ENCODE measurements at places on chromosomes 1 and 21.

DNA sequence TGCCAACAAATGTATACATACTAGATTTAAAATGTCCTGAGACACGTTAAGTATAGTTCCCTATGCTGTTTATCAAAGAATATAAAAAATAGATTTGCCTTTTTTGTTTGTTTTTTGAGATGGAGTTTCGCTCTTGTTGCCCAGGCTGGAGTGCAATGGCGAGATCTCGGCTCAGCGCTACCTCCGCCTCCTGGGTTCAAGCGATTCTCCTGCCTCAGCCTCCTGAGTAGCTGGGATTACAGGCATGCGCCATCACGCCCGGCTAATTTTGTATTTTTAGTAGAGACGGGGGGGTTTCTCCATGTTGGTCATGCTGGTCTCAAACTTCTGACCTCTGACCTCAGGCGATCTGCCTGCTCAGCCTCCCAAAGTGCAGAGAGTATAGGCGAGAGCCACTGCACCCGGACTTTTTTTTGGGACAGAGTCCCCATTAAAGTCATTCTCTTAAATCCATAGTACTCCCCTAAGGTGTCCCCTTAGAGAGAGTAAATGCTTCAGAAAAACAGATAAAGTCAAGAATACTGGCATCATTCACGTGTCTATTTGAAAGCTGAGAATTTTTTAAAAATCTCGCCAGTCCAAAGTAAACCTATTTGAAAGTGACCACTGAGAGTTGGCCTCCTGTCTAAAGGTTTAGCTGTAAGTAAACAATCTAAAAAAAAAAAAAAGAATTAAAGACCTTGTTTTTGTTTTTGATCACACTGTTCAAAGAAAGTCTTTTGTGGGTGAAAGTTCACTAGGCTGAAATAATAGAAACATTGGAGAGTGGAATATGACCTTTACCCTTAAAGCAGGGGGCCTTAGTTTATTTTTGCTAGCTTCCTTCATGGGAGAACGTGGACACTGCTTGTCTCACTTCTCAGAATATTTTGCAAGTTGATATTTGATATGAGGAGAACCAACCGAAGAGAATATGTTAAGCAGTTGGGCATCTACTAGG, 48.0 kb upstream of the SLC16A1 start:
- DNase-seq, result no peak

DNA sequence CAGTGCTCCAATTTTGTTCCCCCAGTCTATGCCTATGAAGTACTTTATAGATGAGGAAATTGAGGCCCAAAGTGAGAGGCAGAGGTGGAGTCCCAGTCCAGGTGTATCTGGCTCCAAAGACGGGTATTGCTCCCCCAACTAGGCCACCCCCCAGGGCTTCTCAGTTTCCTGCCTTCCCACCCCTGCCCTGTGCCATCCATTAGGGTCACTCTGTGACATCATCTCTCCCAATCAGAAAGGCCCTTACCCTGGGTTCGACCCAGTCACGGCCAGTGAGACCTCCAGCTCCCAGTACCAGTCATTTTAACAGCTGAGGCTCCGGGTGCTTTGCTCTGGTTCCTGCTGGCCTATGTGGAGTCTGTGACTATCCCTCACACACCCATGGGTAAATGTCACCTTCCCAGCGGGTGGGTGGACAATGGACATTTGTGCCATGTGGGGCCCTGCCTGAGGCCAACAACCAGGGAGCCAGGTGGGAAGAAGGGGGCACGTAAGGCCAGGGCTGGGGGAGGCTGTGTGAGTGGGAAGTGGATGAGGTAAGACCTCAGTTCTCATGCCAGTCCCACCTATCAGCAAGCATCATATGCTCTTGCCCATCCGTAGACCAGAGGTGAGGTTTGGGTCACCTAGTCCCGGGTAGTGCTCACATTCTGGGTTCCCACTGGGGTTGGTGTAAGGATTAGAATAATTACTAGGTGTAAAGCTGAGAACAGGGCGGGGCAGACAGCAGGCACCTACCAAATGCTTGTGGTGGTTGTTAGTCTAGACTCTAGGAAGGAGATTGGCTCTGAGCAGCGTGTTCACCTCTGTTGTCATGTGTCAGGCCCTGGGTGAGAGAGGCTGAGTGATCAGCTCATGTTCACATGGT, 685.9 kb downstream of the MATN1 start:
- DNase-seq, result no peak

GRCh38 chr1:109514846-109515245, 5.3 kb upstream of the AMIGO1 start:
- no peak for DNase-seq

DNA sequence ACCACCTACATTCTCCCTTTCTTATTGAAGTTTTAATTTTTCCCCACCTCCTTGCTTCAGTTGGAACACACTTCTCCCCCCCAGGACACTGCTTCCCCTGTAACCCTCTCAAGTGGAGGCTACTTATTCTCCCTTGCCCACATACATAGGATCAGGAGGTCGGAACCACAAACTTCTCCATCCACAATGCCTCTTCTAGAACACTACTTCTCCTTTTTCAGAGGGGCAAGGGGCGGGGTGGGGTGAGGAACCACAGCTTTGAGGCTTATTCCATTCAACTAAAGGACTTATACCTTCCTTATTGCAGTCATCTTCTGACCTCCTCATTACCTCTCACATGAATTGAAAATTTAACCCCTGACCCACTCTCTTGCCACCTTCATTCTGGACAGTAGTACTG, 81.3 kb downstream of the NEK7 start:
- no peak for DNase-seq

DNA sequence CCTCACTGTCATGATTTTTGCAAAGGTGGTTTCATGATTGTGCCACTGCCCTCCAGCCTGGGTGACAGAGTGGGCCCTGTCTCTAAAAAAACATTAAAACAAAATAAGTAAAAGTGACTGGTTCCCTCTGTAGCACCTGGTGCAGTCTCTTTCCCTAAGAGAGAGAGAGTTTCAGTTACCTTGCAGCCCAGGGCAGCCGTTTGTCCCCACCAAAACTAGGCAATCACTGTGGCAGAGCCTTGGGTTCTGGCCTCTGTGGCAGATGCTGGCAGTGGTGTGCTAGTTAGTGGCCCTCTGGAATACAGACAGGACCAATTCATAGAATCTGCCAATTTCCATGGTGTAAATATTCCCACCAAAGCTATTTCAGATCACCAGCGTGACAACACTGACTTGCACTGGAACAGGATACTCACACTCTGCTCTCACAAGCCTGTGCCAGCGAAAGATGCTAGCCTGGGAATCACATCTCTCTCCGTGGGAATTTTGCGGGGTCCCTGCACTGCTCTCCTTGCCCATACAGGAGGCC, 108.7 kb downstream of the TLR5 start:
- DNase-seq, result no peak

DNA sequence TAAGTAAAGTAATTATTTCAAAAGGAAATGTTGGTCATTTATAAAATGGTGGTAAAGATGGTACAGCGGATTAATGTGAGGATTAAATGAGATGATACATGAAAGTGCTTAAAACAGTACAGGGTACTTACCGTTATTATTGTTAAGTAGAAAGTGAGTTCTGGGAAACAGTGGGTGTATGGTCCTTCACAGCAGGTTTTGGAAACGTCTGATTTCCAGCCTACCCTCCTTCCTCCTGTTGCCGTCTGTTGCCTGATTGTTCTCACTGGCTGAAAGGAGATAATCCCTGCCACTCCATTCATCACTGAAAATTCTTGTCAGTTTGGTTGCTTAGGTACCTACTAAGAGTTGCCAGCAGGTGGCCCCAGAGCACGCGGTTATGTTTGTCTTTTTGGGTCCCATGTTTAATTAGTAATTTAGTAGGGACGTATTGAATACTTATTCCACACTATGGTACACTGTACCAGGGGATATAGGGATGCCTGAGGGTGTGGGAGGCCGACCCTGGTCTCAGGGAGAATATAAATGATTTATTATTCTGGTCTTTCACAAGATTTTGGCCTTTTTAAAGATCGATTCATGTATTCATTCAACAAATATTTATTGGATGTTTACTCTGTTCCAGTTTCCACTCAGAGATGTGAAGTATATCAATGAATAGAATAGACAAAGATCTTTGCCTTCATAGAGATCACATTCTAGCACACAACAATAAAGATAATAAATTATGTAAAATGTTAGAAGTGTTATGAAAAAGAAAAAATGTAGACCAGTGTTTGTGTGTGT, 30.8 kb upstream of the RPTN start:
- DNase-seq, result peak; percentile 57

- DNase-seq, result no peak
These were observed 103.3 kb downstream of the RABGAP1L start for GRCh38 chr1:174262349-174263241.

GRCh38 chr1:87077959-87078639, 163.7 kb downstream of the HS2ST1 start:
- no peak for DNase-seq

GRCh38 chr21:45347048-45347711, 57.8 kb upstream of the COL18A1 start:
- DNase-seq, result no peak

- DNase-seq, result peak; percentile 3
These were observed 33.0 kb downstream of the EPHA2 start for GRCh38 chr1:16122916-16123315.

GRCh38 chr1:15852036-15852827, 4.7 kb downstream of the SPEN start:
- DNase-seq, result no peak

DNA sequence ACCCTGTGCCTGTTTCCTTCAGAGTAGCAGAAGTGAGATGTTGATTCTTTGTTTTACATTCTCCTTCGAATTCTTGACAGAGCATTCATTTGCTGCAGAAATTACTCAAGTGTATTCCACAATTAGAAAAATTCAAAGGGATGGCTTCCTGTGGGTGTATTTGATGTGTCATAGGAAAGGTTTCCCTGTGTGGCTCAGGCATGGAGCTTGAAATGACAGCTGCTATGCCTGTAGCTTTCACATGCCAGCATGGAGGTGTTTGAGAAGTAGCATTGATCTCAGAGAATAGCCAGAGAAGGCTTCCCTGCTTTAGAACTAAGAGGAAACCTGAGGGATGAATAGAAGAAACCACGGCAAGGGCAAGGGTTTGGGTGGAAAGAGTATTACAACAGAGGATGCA, 317.2 kb upstream of the DEPDC1 start:
- no peak for DNase-seq

DNA sequence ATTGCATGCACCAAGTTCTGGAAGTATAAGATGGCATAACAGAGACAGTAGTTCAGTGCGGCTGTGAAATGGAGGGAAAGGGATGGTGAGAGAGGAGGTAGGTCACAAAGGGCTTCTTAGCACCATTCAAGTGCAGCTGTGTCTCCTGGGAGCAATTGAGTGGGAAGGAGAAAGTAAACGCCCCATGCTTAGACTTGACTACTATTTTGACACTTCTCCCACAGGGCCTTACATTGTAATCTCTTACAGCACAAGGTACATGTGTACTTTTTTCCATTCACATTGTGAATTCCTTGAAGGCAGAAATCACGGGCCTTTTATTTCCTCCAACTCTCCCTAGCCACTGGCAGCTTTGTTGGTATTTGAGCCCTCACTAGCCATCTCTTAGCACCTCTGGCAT, 239.6 kb upstream of the FOXD3 start:
- DNase-seq, result no peak

DNA sequence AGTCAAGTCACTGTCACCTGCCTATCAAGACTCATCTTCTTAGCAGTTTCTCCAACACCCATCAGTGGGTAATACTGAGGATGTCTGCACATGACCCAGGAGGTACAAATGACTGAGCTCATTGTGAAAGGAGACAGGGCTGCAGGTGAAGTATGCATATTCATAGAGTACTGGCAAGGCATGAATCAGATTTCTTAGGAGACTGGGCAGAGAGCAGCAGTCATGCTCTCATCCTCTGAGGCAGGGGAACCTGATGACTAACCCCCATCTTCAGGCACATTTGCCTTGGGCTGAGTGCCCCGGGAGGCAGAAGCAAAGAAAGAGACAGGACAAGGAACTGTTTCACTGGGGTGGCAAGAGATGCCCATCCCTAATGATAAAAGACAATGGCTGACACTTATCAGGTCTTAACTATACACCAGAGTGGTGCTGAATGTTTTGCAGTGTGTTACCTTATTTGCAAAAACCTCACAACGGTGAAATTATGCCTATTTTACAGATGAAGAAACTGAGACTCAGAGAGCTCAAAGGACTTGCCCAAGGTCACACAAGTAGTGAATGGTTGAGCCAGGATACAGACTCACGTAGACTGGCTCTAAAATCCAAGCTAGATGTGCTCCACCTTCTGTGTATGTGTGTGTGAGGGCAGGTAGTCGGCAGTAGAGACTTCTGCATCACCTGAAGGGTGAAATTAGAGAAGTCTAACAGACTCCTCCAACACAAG, 9.2 kb upstream of the GRHL3 start:
- no peak for DNase-seq

- DNase-seq, result no peak
These were observed 71.7 kb upstream of the TNFSF18 start for GRCh38 chr1:173122344-173122935.

GRCh38 chr1:205061665-205062069, 18.7 kb downstream of the CNTN2 start:
- DNase-seq, result peak; percentile 68

GRCh38 chr1:11272544-11272831, 510 bp upstream of the UBIAD1 start:
- DNase-seq, result no peak

- DNase-seq, result no peak
These were observed 10.3 kb downstream of the ACTRT2 start for GRCh38 chr1:3031401-3032221.

GRCh38 chr21:19609611-19610010, 1206.0 kb upstream of the TMPRSS15 start:
- no peak for DNase-seq

DNA sequence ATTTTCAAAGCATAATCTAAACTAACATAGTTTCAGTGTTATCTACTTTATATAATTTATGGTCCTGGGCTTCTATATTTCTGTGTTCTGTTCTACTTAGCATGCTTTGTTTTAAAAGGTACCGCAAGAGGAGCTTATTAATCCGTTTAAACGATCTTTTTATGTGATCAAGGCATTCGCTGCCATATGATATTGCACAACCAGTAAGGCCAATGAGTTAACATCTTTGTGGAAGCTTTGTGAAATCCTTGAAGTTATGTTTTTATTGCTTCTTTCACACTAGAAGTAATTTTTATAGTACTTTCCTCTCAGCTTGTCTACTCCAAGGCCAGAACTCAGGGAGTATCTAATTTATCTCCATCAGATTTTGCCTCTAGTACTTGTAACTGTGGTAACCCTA, 8.9 kb downstream of the LRRC8C start:
- no peak for DNase-seq

GRCh38 chr1:234719454-234720251, 109.7 kb upstream of the IRF2BP2 start:
- no peak for DNase-seq

GRCh38 chr1:147541672-147542568, 619 bp downstream of the BCL9 start:
- DNase-seq, result no peak

DNA sequence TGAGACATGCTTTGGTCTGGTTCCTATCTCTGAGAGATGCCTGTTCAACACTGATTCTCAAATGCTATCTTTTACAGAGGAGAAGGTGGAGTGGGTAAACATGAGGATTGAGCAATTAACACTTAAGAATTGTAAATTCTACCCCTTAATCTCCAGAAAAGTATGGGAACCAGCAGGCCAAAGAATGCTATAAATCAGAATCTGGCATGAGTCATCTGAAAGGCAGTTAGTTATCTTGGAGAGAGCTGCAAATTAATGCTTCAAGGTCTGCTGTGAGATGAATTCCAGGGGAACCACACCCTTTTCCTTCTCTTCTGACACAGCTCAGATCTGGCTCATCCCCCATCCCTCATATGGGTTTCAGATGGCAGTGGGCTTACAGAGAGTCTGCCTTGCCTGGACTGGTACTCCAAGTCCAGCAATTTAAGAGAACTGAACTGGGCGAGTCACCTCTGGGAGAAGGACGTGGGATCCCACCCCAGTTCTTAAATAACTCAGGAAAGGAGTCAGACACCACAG, 5.2 kb downstream of the S100A10 start:
- no peak for DNase-seq

- no peak for DNase-seq
These were observed 93.5 kb downstream of the KIF26B start for GRCh38 chr1:245248231-245248731.

All from activated naive CD4-positive, alpha-beta T cell (primary cell).